NCI-H2081 (cell line): ENCODE measurements at places on chromosomes 1 and 21.

DNA sequence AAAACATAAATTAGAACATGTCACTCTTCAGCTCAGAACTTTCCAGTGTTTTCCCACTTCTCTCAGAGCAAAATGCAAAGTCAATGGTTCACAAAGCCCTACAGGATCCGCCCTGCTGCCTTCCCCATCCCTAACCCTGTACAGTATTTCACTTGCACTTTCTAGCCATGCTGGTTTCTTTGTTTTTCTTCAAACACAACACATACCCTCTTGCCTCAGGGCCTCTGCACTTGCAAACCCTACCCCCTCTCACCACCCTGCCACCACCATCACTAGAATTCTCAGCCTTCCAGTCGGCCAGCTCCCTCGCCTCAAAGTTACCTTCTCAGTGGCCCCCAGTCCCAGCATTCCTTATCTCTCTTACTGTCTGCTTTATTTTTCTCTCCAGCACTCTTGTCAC, 17.6 kb downstream of the TEX35 start:
- DNase-seq: no peak

- DNase-seq: no peak
These were observed 57.9 kb upstream of the SSBP3 start for GRCh38 chr1:54464031-54464476.

DNA sequence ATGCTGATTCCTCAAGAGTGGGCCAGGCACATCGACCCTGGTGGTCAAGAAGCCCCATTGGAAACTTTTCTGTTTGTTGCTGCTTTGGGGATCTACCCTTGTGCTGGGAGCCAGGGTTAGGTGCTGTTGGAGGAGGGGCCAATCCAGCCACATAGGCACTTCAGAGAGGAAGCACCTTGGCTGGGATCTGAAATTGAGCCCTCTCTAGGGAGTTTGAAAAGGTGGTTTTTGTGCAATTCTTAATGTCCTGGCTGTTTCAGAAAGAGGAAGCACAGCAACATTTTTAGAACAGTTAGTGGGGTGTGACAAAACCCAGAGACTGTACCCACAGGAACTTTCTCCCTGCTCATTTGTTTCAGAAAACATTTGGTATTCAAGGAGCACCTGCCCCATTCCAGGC, 17.2 kb upstream of the BEND5 start:
- DNase-seq: no peak

GRCh38 chr1:25609921-25610320, 6.7 kb upstream of the MAN1C1 start:
- DNase-seq: no peak

GRCh38 chr1:190022709-190023108, 455.0 kb downstream of the BRINP3 start:
- DNase-seq: no peak

DNA sequence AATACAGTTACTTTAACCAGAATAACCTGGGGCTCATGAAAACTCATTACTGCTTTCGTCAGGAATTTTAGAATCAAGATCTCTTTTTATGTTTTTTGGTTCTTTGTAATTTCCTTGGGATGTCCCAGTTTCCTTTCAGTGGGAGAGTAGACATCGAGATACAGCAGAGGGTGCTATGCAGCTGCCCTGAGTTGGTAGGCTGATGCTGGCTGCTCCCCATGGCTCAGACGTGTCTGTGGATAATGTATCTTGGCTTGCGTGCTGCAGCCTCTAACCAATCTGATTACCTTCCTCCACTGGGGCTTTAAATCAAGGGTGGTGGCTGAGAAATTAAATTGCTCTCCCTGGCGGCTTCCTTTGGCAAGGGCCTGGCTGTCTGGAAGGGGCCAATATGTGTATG, 253.7 kb downstream of the CACNA1E start:
- DNase-seq: no peak

DNA sequence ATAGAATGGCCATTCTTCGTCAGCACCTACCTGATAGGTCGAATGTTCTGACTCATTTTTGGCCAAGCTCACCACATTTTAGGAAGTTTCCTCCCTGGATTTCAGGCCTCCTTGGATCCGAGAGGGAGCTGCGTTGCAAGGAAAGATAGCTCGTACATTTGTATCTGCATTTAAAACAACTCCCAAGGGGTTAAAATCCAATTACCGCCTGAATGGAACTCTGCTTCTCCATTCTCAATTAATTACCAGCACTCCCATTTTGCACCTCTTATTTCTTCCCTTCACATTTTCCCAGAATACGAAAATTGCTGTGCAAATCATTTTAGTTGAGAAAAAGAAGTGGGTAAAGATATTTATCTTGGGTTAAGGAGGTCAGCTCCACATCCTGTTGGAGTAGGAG, 610.7 kb downstream of the NPHP4 start:
- DNase-seq: no peak

- DNase-seq: no peak
These were observed 785.2 kb upstream of the B3GALT2 start for GRCh38 chr1:193971595-193971994.

- DNase-seq: no peak
These were observed 38.5 kb downstream of the AGPAT3 start for GRCh38 chr21:43903451-43904091.

GRCh38 chr1:117630423-117630998, 24.7 kb downstream of the TENT5C start:
- no peak for DNase-seq

DNA sequence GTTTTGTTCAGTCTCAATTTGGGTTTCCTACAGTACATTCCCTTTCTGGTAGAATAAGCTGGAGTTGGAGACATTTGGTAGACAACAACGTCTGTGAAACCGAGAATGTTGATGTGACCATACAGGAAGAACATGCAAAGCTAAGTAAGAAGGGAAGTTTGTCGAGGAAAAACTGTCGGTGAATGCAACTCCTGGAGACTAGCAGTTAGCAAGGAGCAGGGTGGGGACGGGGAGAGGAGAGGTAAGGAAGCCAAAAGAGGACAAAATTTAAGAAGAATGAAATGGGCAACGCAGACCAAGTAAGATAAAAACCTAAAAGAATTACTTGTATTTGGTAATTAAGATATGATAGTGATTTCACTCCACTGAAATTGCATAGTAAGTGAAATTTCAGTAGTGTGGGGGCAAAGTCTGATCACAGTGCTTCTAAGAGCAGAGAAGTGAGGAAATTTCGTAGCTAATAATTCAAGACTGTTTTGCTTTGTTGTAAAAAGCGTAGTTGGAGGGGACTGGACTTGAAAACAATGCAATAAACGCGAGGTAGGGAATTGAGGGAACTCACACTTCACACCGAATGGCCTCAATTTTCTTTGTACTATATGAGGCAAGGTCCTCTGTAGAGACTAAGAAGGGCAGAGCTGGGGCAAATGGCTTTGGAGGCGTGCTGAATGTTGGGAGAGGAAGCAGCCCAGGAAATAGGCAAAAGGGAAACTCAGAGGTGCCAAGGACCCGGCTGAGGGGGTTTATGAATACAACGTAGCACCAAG, 787 bp upstream of the GIPC2 start:
- no peak for DNase-seq

GRCh38 chr1:211975152-211975941, 60.0 kb downstream of the INTS7 start:
- DNase-seq: no peak

DNA sequence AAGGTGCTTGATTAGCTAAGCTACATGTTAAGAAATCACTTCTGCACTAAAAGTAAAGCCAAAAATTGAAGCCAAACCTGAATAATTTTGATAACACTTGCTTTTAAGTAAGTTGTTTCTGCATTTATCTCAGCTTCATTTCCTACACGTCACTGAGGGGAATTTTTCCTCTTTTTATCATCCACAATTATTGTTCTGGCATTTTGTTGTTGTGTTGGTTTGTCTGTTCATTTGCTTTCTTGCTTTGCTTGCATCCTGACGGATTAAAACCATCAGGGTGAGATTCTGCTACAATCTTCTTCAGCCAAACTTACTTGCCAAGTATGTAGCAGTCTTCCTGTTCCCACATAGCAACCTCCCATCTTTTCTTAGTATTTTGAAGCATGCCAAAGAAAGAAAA, 18.0 kb upstream of the EEIG2 start:
- no peak for DNase-seq

- DNase-seq: no peak
These were observed 71.3 kb upstream of the S1PR1 start for GRCh38 chr1:101165532-101165931.

GRCh38 chr1:205925736-205926135, 17.5 kb downstream of the SLC26A9 start:
- no peak for DNase-seq

GRCh38 chr1:227774051-227774731, 39.0 kb downstream of the SNAP47 start:
- no peak for DNase-seq

GRCh38 chr1:226261818-226262217, 38.4 kb downstream of the MIXL1 start:
- DNase-seq: no peak

DNA sequence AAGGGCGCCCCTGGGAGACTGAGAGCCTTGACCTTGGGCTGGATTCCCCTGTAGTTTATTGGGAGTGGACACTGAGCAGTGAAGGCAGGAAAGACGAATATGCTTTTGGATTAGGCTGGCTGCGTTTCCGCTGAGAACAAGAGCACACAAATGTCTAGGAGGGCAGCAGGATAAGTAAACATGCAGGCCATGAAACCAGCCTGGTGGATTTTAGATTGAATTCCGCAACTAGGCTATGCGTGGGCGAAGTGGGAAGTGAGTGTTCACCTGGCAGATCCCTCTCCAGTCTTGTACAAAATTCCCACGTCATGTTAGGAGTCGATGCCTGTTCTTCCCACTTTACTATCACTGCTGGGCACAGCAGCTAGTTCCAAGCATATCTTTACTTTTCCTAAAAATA, 21.4 kb upstream of the KCNJ6 start:
- no peak for DNase-seq

DNA sequence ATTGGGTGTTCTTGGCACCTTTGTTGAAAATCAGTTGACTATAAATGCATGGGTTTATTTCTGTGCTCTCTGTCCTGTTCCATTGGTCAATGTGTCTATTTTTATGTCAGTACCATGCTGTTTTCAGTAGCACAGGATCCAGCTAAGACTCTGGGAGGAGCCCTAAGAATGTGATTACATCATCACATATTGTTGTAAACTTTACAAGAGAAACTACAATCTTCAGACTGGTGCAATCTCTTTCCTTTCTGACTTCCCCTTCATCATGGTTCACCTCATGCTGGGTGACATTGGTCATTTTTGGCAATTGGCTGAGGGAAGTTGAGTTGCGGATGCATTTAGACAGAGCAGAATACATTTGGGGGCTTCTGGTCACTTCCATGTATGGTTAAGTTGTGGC, 88.4 kb downstream of the C21orf91 start:
- DNase-seq: no peak

DNA sequence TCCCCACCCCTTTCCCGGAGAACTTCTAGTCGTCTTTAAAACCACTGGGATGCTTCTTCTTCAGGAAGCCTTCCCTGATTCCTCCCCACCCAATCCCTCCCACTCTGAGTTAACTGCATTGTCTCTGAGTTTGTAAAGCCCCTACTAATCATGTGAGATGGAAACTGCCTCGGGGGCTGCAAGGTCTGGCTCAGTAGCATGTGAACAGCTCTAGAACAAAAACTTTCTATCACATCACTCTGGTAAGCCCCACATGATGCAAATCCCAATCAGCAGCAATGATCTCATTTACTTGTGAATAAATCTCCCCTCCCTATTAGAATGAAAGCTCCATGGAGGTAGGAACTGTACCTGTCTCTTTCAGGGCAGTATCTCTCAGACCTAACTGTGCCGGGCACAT, 141.0 kb upstream of the JUN start:
- DNase-seq: no peak

- no peak for DNase-seq
These were observed 21.9 kb downstream of the KIAA1614 start for GRCh38 chr1:180934563-180934962.

DNA sequence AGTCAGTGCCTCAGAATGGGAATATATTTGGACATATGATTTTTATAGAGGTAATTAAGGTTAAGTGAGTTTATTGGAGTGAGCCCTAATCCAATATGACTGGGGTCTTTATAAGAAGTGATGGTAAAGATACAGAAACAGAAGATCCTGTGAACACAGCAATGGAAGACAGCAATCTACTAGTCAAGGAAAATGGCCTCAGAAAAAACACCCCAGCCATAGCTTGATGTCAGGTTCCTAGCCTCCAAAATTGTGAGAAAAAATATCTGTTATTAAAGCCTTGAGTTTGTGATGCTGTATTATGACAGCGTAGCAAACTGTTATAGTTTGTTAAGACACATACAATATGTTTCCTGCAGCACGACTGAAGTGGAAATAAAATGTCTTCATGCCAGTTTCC, 72.2 kb downstream of the JMJD4 start:
- no peak for DNase-seq

GRCh38 chr1:234849832-234850231, 239.9 kb upstream of the IRF2BP2 start:
- no peak for DNase-seq

DNA sequence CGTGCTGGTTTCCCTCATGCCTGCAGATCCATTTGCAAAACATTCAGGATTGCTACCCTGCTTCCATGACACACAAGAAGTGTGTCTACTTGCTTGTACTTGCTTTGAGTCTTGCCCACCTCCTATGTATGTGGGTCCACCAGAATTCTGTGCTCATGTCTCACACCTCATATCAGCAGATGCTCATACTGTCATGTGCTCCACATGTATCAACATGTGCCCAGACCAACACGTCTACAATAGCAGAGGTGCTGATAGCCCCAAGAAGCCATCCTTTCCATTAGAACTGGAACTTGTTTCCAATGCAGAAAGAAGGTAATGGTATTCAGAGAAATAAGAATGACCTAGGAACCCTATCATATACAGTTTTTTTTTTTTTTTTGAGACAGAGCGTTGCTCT, 27.9 kb upstream of the MYOC start:
- DNase-seq: no peak

DNA sequence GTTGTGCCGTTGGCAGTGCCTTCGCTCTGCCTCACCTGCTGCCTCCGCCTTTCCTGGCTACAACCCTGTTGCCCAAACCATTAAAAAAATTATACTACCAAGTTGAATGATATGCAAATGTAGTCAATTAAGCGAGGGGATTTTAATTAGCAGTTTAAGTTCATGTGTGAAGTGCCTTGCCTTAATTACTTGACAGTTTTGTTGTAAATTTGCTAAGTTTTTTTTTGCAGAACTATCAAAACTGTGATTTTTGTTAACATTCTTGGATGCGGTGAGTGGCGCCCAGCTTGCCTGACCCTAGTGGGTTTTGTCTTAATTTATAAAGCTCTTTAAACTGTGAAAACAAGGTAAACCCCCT, 10.9 kb downstream of the SKI start:
- DNase-seq: no peak

- no peak for DNase-seq
These were observed 54.4 kb upstream of the TRABD2B start for GRCh38 chr1:48051466-48052126.

GRCh38 chr21:45080639-45081414, 6.4 kb downstream of the ADARB1 start:
- no peak for DNase-seq

DNA sequence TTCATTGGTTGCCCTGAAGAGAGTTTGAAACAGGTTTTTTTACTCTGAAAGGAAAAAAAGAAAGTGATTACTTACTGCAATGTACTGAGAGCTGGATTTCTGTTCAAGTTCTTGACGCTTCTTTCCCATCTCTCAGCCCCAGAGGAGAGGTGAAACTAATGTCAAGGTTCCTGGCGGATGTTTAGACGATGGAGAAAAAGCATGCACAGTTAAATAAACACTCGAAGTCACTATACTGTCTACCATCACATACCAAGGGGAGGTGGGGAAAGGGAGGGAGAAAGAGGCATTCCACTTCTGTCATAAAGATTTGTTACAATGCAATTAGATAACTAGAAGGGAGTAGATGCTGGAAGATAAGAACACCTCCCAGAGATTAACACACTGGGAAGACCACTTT, 177.0 kb upstream of the TNR start:
- DNase-seq: no peak

- no peak for DNase-seq
These were observed 8.5 kb downstream of the AKT3 start for GRCh38 chr1:243841507-243841906.
